NCI-H1105 (cell line): ENCODE measurements at places on chromosomes 4 and X.

GRCh38 chr4:105594099-105595010 lies 41.9 kb downstream of the ARHGEF38 start:
- no peak for DNase-seq

DNA sequence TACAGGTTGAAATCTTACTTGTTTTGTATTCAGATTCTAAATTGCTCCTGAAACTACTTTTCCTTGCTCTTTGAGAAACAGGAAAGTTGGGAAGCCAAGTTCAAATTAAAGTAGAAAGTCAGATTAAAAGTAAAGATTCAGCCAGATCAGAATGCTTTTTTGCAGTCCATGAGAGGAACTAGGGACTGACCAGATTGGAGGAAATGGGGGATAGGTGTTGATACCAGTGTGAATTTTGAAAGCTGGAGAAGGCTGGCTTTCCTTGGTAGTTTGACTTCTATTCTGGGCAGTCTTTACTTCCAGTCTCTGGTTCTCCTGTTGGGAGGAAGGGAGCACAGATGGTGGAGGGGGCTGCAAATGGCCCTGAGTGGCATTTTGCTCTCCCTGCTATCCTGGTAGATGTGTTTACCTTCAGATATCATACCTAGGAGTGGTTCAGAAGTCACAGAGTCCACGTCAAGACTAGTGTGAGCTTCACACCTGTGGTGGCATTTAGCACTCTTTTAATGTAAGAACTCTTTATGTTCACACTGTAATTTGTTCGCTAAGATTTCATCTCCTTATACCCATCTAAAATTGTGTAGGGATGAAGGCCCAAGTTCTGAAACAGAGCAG lies 68.8 kb downstream of the FNIP2 start:
- DNase-seq = no peak

DNA sequence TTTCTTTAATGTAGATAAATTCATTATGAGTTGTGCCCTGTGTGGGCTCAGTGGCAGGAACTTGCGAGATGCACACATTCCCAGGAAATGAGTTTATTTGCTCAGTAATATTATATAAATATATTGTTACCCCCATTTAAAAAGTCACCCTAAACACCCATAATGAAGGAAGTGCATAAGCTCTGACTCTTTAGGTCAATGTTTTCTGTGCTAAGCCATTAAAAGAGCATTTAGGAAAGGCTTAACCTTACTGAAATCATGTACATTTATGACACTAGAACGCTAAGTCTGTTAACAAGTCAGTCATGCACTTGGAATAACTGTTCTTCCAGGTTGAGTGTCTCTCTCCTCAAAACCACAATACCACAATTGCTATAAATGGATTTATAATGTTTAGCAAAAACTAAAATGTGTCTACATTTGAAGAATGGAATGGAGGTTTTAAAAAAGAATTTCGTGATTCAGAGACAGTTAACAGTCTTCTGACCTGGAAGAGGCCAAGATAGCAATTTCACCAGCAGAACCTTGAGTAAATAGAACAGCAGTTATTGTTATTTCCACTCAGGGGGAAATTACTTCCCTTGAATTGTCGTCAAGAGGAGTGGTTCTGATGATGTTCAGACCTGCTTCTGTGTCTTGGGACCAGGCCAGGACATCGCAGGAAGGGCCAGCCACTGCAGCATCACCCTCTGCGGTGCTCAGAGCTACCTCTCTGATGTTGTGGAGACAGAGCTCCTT lies 91.1 kb upstream of the VEGFC start:
- DNase-seq = no peak

DNA sequence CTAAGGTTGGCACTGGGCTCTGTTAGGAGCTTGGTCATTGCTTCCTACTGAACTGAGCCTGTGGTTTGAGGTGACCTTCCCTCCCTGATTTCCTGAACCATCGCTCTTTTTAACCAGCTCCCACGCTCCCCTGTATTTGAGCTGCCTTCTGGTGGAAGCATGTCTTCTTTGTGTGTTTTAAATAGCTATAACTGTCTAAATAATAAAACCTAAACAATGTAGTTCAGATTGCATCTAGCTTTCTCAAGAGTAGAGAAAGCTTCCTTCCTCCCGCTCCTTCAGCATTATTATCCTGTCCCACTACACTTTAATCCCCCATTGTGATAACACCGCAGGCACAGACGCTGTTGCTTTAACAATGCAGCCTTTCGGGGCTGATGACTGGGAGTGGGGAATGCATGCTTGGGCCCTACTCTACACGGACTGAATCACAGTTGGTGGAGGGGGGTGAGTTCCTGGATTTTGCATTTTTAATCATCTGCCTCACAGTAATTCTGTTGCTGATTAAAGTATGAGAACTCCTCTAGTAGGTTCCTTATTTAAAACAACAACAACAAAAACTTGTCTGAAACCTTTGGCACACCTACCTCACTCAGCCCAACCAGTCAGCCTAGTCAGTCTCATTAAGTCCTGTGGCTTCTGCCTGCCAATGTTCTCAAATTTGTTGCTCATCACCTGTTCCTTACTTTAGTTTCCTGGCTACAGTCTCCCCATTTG lies 6.6 kb downstream of the SMS start:
- no peak for DNase-seq

DNA sequence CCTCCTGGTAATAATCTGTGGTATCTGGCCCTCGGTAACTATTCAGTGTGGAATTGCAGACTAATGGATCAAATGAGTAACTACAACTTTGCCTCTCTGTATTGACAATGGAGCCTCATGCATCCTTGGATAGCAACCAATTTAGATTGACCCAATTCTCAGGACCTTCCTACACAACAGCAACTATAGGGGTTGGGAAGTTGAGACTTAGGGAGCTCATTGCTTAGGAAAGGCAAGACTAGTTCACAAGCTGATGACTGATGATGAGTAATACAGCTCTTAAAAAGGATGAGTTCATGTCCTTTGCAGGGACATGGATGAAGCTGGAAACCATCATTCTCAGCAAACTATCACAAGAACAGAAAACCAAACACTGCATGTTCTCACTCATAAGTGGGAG lies 47.5 kb upstream of the KLHL13 start:
- DNase-seq = no peak

DNA sequence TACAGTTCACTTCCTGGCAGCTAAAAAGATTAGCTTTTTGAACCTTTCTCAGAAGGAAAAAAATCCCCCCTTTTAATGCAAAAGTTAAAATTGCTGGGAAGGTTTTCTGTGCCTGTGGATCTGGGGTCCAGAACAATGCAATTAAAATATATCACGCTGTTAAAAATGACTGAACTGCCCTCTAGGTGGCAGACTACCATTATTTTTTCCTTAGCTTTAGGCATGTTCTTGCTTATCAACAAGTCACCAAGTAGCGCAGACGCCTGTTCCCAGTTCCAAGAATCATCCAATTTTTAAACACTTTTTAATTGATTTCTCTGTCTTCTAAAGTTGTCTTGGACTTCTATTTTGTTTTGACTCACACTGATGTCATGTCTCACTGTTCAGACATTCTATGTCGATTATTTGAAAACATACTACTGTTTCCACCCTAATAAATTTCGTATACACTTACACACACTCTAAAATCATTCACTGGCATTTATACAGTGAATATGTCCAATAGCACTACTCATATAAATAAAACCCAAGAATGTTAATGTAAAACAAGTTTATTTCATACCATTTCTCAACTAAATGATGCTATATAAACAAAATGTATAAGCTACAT lies 661.6 kb downstream of the RAPGEF2 start:
- DNase-seq = peak; percentile 1

- DNase-seq = no peak
These were observed 121.9 kb upstream of the POF1B start for GRCh38 chrX:85501349-85501748.

DNA sequence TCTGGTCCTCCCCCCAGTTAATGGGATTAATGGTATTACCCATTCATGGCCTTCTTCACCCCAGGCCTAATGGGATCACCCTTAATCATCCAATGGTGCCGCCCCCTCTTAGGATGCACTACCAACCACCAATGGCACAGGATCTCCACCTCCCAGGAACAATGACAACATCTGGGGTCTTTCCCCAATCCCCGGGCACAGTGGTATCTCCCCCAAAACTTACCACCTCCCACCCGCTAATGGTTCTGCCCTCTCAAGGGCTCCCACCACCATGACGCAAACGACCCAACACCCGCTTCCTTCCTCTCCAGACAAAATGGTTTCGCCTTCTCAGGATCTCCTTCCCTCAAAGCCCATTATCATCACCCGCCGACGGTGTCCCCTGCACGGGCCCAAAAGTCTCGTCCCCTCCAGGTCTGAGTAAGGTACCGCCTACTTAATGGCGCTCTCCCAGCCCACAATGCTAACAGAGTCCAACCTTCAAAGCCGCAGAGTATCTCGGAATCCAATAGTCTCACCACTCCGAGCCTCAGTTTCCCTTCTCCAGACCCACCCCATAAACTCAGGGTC lies 458 bp downstream of the GRIPAP1 start:
- peak; percentile 26 for DNase-seq

- peak; percentile 0 for DNase-seq
These were observed 564 bp downstream of the PGK1 start for GRCh38 chrX:78104447-78105176.

GRCh38 chr4:72295966-72296557 lies 264.3 kb downstream of the NPFFR2 start:
- no peak for DNase-seq

DNA sequence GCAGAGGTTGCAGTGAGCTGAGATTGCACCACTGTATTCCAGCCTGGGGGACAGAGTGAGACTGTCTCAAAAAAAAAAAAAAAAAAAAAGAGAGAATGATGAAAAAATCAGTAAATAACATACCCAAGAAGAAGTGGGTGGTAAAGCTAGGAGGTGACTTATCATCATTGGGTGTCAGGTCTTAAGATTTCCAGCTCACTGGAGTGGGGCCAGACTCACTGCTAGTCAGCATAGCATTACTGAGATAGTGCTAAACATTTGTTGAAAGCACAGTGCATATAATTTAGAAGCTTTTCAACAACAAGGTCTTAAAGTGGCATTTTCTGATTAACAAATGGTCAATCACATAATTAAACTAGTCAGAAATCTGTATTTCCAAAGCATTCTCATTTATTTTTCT lies 221.8 kb upstream of the GYPA start:
- no peak for DNase-seq

GRCh38 chrX:118964252-118964651 lies 10.2 kb upstream of the LONRF3 start:
- DNase-seq = no peak

DNA sequence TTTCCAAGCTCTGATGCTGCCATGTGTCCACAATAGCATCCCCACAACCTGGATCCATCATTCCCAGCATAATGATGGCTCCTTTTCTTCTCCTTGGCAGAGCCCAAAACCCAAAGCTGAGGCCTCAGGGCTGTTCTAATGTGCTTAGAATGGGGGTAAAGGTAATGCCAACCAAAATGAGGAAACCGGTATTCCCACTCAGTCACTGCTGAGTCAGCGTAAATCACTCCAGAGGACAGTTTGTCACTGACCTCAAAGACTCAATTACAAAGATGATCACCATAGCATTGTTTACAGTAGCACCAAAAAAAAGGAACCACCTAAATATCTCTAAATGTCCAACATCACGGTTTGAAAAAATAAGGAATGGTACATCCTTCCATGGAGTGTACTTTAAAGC lies 41.2 kb downstream of the OTOP1 start:
- DNase-seq = no peak
